H9 (cell line): ENCODE measurements at places on chromosomes 1 and 21. TPM values are rescaled to one million over a fixed set of nuclear protein-coding genes. Genes with fewer than 3 reads are reported as not detected.

The DVL1 gene
- 66.5 and 71.0 TPM in 2 replicates for total RNA-seq

The MAP3K21 gene
- total RNA-seq, result 11.6 and 11.7 TPM in 2 replicates

The CYP4Z1 gene
- not detected in 2 replicates for total RNA-seq

The SYPL2 gene
- total RNA-seq, result 2.5 and 2.6 TPM in 2 replicates
